ENCODE measurements at places on chromosomes 12 and 14. TPM values are rescaled to one million over a fixed set of nuclear protein-coding genes. Genes with fewer than 3 reads are reported as not detected.
A peak's percentile ranks its signal among the peaks of the same experiment; 100 is the strongest.

The CRACR2A gene
- 0.93 TPM for total RNA-seq

The NEK9 gene
- 50.1 TPM for total RNA-seq

The GPRC5D gene
- not detected for total RNA-seq

DNA sequence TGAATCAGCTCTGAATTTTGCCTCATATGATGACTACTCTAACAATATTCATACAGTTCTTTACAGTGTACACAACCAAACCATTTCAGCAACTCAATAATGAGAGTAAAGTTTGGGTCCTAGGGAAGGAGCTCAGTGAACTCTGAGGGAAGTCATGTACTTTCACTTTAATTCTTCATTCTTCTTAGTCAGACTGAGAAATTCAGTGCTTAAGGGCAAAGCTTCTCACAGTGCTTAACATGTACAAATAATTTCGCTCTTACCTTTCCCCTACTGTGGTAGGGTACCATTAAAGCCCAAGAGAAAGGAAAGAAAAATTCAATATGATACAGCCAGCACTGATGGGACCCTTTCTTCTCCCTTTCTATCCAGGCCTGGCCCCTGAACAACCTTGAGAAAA is 435.0 kb downstream of the NELL2 start:
- DNase-seq = no peak

- no peak for DNase-seq
These were observed 491.1 kb upstream of the RGS6 start for GRCh38 chr14:71441126-71441525.

GRCh38 chr12:50276068-50276467 is 7.3 kb downstream of the LIMA1 start:
- no peak for DNase-seq

GRCh38 chr14:95018821-95019220 is 138.5 kb downstream of the DICER1 start:
- DNase-seq = peak; percentile 7

The TAS2R13 gene
- 0.35 TPM for total RNA-seq

The RAPGEF3 gene
- 2.1 TPM for total RNA-seq

DNA sequence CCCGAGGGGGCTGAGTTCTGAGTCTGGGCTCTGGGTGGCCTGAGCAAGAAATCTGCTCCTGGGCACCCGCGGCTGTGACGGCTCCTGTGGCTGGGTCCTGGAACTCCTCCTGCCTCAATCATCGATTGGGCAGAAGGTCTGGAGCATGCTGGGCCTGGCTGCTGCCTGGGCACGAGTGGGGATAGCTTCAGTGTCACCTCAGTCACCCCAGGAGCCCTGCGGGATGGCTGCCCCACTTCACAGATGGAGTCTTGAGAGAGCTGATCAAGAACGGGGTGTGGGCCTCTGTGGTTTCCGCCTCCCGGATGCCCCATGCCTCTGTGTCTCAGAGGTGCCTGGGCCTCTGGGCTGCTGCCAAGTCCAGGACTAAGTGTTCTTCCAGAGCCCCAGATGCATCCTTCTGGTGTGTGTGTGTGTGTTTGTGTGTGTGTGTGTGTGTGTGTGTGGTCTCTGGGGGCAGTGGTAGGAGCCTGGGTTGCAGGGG is 185.6 kb upstream of the C14orf180 start:
- DNase-seq = peak; percentile 39

- no peak for DNase-seq
These were observed 97.0 kb downstream of the TMEM30B start for GRCh38 chr14:61184112-61184511.

- no peak for DNase-seq
These were observed 119.4 kb upstream of the PLEKHA5 start for GRCh38 chr12:19010087-19010486.

GRCh38 chr12:116882742-116883141 is 1.5 kb upstream of the HRK start:
- DNase-seq = no peak

- DNase-seq = peak; percentile 60
These were observed 1.3 kb downstream of the RASSF3 start for GRCh38 chr12:64611341-64612284.

- DNase-seq = no peak
These were observed 9.1 kb downstream of the TMCC3 start for GRCh38 chr12:94641283-94641682.

- DNase-seq = no peak
These were observed 311.8 kb downstream of the TMTC2 start for GRCh38 chr12:82998509-82998908.

GRCh38 chr14:77061630-77062257 is 33.2 kb upstream of the IRF2BPL start:
- DNase-seq = no peak

DNA sequence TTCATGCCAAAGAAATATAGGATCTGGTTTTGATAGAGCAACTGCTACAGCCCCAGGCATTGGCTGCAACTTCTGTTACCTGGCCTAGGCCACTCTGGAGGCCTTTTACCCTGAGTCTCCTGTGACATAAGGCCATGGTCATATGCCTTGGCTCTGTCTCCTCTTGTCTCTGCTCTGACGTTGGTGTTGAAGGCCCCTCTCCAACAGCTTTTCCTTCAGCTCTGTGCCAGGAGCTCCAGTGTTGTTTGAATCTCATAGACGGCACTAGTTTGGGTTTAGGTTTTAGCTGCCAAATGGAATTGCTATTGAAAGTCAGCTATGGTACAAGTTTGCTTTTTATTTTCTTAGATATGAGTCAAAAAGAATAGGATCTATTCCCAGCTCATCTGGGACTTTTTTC is 41.1 kb downstream of the TTLL5 start:
- DNase-seq = no peak

DNA sequence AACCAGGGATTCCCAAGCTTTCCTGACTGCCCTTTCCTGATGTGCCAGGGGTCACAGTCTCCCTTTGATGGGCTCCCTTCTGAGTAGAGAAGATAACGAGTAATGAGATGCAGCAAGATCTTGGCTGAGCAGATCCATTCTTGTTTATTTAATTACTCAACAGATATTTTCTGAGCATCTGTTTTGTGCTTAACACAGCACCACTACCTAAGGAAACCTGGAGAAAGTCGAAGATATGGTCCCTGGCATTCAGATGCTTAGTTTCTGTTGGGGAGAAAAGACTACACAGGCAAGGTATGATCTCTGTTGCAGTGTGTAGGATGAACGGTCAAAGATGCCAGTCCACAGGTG is 3.9 kb downstream of the AJUBA start:
- no peak for DNase-seq

GRCh38 chr12:132439333-132439904 is 50.5 kb upstream of the FBRSL1 start:
- DNase-seq = no peak

- DNase-seq = no peak
These were observed 36.3 kb downstream of the RPS29 start for GRCh38 chr14:49549881-49550280.

- no peak for DNase-seq
These were observed 20.5 kb upstream of the SLC5A8 start for GRCh38 chr12:101230547-101230946.

DNA sequence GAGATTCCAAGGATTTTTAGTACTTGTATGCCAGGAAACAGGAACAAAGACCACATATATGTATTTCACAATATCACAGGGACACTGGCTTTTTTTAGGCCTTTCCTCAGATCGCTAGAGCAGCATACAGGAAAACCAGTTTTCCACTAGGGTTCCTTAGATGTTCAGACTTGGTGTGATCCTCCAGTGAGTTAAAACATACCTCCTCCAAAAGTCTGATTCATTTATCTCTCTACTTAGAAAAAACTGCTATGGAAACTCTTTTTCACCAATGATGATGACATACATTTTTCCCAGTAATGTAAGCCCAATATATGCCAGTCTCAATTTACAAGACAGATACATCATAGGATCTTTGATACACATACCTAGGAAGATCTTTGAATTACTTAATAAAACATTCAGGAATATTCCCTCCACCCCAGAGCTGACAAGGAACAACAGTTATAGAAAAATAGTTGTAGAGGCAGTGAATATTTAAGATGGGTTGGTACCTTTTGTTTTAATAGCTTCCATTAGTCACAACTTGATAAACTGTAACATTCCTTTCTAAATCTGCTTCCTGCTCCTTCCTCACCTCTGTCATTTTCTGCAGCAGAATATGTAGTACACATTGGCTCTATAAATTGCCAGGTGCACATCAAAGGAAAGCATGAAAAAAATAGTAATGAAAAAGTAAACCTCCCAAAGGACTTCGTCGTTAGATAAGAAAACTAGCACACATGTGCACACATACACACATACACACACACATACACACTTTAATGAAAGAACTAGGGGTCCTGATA is 27.5 kb downstream of the BCAT1 start:
- no peak for DNase-seq

DNA sequence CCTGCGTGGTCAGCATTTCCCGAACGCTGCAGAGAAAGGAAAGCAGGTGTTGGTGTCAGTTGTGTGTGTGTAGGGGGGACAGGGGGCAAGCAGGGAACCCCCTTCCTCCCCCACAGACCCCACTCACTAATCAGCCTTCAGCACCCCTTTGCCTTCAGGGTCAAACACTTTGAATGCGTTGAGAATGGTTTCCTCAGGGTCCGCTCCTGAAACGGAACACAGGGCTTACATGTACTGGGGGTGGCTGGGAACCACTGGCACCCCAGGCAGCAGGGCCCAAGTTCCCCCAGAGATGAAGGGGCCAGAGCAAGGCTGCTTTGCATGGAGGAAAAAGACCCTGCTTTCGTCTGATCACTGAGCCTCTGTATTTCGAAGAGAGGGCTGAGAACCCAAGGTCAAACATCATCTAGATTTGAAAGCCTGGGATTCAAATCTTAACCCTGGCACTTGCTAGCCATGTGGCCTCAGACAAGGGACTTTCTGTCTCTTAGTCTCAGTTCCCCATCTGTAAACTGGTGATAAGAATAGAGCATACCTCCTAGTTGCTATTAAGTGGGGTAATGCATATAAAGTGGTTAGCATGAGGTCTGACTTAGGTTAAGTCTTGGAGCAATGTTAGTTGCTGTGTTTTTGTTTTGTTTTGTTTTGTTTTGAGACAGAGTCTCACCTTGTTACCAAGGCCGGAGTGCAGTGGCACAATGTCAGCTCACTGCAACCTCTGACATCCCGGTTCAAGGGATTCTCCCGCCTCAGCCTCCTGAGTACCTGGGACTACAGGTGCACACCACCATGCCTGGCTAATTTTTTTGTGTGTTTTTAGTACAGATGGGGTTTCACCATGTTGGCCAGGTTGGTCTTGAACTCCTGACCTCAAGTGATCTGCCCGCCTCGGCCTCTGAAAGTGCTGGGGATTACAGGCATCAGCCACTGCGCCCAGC is 7.0 kb downstream of the MYL2 start:
- no peak for DNase-seq

GRCh38 chr12:92369056-92369455 is 223.4 kb upstream of the BTG1 start:
- DNase-seq = no peak

DNA sequence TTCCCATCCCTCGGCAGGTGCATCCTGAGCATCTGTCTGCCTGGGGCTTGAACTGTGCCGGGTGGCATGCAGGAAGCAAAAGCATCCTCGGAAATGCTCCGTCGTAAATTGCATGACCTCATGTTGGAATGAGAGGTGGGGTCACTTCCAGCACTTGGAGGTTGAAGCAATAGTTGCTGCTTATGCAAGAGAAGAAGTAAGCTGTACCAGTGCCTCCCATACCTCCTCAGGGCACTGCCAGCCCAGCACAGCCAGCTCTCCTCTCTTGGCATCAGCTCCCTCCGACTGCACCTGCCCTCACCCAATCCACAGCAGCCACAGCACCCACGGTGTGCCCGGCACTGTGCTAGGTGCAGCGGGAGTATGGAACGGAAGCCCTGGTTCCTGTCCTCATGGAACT is 11.5 kb downstream of the TEAD4 start:
- no peak for DNase-seq

- no peak for DNase-seq
These were observed 218.1 kb downstream of the MON2 start for GRCh38 chr12:62684570-62685295.

DNA sequence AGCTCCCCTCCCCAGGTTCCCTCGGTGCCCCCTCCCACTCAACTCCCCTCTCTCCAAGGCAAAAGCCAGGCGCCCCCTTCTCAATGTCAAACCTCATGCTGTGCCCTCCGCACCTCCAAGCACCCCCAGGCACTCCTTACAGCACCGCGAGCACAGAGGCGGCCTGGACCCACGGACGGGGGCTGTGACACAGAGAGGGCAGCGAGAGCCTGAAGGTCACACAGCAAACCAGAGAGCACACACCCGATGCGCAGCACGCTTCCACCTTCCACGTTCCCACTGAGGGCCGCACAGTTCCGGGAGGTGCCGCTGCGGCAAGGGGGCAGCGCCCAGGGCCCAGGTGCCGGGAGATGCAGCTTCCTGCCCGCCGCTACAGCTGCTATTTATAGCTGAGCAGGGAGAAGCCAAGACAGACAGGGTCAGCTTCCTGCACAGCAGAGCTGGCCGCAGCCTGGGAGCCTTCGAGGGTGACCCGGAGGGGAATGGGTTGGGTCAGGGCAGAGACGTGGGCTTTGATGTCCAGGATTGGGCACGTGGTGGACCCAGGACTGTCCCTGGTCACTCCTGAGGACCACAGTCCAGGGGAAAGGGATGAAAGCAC is 12.9 kb downstream of the NCOR2 start:
- no peak for DNase-seq

GRCh38 chr12:116797885-116798284 is 59.8 kb downstream of the RNFT2 start:
- DNase-seq = no peak

GRCh38 chr12:74317078-74317601 is 220.5 kb upstream of the ATXN7L3B start:
- no peak for DNase-seq

- no peak for DNase-seq
These were observed 185.2 kb downstream of the ACSS3 start for GRCh38 chr12:81263072-81263471.

The LGR5 gene
- 0.13 TPM for total RNA-seq

GRCh38 chr12:56629459-56630179 is 507 bp downstream of the BAZ2A start:
- peak; percentile 57 for DNase-seq

The NPFF gene
- not detected for total RNA-seq

The ART4 gene
- total RNA-seq = 27.5 TPM

- DNase-seq = no peak
These were observed 301.3 kb upstream of the STXBP6 start for GRCh38 chr14:25351269-25351668.

The TMEM63C gene
- total RNA-seq = 0.35 TPM

DNA sequence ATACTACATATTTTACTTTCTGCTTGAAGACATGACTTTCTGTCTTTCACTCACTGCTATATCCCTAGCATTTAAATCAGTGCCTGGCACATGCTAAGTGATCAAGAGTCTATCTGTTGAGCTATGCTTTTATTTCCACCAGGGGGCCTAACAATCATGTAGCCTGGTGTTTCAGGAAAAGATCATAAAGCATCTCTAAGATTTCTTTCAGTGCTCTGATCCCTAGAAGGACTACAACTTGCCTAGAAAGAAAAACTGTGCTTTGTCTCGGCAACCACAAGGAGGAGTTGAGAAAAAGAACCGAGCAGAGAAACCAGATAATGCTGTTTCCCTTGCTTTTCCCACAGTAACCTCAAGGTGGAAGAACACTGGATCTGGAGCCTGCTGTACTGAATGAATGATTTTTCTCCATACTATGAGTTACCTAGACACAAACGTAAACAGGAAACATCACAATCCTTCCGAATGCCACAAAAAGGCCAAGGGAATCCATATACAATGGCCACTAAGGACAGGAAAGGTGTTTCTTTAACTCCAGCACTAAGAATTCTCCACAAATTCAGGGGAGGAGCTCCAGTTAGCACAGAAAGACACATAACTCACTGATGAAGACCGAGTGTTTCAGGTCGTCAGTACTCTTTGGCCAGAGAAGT is 1.2 kb downstream of the CRY1 start:
- no peak for DNase-seq

The E2F7 gene
- 0.18 TPM for total RNA-seq

All from left lobe of liver (tissue), 2 donors.